ENCODE measurements at places on chromosomes 3 and 15. TPM values are rescaled to one million over a fixed set of nuclear protein-coding genes. Genes with fewer than 3 reads are reported as not detected.

DNA sequence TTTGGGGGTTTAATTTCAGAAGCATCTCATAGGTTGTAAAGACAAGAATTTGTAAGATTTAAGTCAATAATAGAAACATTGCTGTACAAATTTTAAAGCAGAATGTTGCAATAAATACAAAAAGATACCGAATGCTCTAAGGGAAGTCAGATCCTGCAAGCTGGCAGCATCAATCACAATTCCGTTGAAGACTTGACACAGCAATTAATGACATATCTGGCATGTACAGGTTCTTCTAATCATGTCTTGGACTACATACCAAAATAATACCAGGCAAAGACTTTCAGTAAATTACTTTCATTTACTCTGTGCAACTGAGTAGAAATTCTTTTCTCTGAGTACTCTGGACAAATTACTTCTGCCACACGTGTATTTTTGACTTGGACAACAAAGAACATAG, 54.0 kb upstream of the CDIN1 start:
- no peak for DNase-seq

DNA sequence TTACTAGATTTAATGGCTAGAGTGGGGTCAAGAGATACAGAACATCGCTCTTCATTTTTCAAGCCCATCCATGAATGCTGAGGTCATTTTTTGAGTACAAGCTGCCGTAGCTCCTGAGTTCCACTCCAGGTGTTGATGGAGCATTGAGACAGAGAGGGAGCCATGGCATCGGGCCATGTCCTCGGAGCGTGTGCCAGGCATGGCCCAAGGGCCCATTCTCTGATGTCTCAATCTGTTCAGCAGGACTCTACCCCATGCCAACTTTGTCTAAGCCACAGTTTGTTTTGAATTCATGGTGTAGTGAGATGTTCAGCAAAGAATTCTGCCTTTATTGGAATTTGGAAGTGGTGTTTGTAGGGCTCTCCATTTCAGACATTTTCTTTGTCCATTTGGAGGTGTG, 110.5 kb upstream of the ADAMTS9 start:
- DNase-seq: no peak

GRCh38 chr3:168218600-168218999, 122.9 kb upstream of the GOLIM4 start:
- no peak for DNase-seq

DNA sequence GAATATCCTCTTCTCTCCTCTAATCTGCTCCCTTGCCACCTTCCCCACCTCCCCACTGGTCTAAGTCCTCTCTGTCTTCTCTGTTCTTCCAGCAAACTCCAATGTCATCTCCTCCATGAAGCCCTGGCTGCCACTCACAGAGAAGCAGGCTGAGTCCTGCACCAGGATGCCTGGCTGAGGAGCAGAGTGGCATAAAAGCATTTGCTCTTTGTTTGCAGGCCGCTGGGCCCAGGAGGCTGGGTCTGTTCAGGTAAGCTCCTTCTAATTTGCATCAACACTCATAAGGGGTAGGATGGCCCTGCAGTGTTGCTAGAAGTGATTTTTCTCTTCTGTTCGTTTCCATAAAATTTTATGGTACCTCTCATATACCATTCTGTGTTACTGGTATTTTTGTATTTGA, 43.2 kb upstream of the KLHL25 start:
- DNase-seq: no peak

GSK3B gene
- 44.6 TPM for total RNA-seq

CD200R1 gene
- total RNA-seq: 1.8 TPM
